ENCODE measurements at places on chromosomes 16 and 17. TPM values are rescaled to one million over a fixed set of nuclear protein-coding genes. Genes with fewer than 3 reads are reported as not detected.

UTS2R gene
- not detected for total RNA-seq

MRPL45 gene
- 33.0 TPM for total RNA-seq

CIBAR2 gene
- total RNA-seq, result not detected

GAST gene
- total RNA-seq, result not detected

RNF112 gene
- 0.53 TPM for total RNA-seq

ATP6V0C gene
- 95.0 TPM for total RNA-seq

FOXN1 gene
- not detected for total RNA-seq

NUP88 gene
- total RNA-seq, result 72.1 TPM

BIRC5 gene
- total RNA-seq, result 68.2 TPM

MYH8 gene
- total RNA-seq, result not detected

RAB40B gene
- total RNA-seq, result 2.0 TPM

WRAP53 gene
- total RNA-seq, result 13.4 TPM

YBX2 gene
- 0.67 TPM for total RNA-seq

CHST4 gene
- total RNA-seq, result not detected

PDIA2 gene
- not detected for total RNA-seq

TBC1D3K gene
- not detected for total RNA-seq

SEPTIN12 gene
- total RNA-seq, result not detected

SLC5A11 gene
- total RNA-seq, result not detected

AP2B1 gene
- total RNA-seq, result 133 TPM

YPEL2 gene
- 16.5 TPM for total RNA-seq

RHBDL1 gene
- total RNA-seq, result 1.6 TPM

KRT40 gene
- not detected for total RNA-seq

PRSS36 gene
- total RNA-seq, result 3.6 TPM

G6PC1 gene
- total RNA-seq, result not detected

OR4D2 gene
- total RNA-seq, result not detected

CCL1 gene
- not detected for total RNA-seq

TBX21 gene
- total RNA-seq, result 10.8 TPM

CBFB gene
- 246 TPM for total RNA-seq

LGALS9B gene
- total RNA-seq, result not detected

HAS3 gene
- total RNA-seq, result 0.43 TPM

PITPNM3 gene
- total RNA-seq, result 0.60 TPM

BCO1 gene
- not detected for total RNA-seq

TNRC6A gene
- 47.0 TPM for total RNA-seq

CES1 gene
- not detected for total RNA-seq

RRAD gene
- total RNA-seq, result 0.29 TPM

TBC1D3I gene
- total RNA-seq, result 0.18 TPM

SP6 gene
- total RNA-seq, result 0.12 TPM

NOG gene
- total RNA-seq, result 1.6 TPM

DNAH2 gene
- not detected for total RNA-seq

CCL16 gene
- total RNA-seq, result not detected

KRT28 gene
- total RNA-seq, result not detected

GNG13 gene
- total RNA-seq, result not detected

GAS7 gene
- 0.78 TPM for total RNA-seq

WSCD1 gene
- not detected for total RNA-seq

TSPOAP1 gene
- total RNA-seq, result 42.0 TPM

CD7 gene
- 240 TPM for total RNA-seq

FN3K gene
- 4.7 TPM for total RNA-seq

NKD1 gene
- total RNA-seq, result 0.73 TPM

ZPBP2 gene
- total RNA-seq, result not detected

TLCD3B gene
- 5.8 TPM for total RNA-seq

STAC2 gene
- not detected for total RNA-seq

NPIPA7 gene
- total RNA-seq, result 2.9 TPM

CLEC19A gene
- not detected for total RNA-seq

KIF2B gene
- not detected for total RNA-seq

E4F1 gene
- total RNA-seq, result 30.1 TPM

FNDC8 gene
- total RNA-seq, result not detected

CSH2 gene
- not detected for total RNA-seq

KRT33A gene
- total RNA-seq, result not detected
